ENCODE measurements at places on chromosomes 13 and 19.

DNA sequence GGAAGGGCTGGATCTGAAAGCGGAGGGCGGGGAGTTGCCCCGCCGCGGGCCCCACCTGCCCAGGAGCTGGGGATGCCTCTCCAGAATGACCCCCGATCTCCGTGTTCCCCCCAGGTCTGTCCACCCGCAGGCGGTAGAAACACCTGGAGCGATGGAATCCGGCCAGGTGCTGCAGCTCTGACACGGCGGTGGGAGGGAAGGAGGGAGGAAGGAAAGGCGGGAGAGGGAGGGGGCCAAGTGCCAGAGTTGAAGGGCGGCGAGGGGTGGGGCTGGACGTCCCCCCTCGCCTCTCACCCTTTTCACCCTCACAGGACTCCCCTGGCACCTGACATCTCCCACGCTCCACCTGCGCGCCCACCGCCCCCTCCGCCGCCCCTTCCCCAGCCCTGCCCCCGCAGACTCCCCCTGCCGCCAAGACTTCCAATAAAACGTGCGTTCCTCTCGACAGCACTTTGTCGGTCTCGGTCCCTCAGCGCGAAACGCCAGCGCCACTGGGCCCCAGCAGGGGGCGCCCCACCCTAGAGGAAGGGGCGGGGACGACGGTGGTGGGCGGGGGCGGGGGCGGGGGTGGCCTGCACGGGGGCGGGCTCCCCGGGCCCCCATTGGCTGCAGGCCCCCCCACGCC, 337 bp upstream of the FXYD7 start:
- DNase-seq = peak; percentile 25

- no peak for DNase-seq
These were observed 2358.5 kb upstream of the PCDH20 start for GRCh38 chr13:63774133-63774532.

- DNase-seq = peak; percentile 67
These were observed 10.4 kb downstream of the SBK2 start for GRCh38 chr19:55526216-55527196.

DNA sequence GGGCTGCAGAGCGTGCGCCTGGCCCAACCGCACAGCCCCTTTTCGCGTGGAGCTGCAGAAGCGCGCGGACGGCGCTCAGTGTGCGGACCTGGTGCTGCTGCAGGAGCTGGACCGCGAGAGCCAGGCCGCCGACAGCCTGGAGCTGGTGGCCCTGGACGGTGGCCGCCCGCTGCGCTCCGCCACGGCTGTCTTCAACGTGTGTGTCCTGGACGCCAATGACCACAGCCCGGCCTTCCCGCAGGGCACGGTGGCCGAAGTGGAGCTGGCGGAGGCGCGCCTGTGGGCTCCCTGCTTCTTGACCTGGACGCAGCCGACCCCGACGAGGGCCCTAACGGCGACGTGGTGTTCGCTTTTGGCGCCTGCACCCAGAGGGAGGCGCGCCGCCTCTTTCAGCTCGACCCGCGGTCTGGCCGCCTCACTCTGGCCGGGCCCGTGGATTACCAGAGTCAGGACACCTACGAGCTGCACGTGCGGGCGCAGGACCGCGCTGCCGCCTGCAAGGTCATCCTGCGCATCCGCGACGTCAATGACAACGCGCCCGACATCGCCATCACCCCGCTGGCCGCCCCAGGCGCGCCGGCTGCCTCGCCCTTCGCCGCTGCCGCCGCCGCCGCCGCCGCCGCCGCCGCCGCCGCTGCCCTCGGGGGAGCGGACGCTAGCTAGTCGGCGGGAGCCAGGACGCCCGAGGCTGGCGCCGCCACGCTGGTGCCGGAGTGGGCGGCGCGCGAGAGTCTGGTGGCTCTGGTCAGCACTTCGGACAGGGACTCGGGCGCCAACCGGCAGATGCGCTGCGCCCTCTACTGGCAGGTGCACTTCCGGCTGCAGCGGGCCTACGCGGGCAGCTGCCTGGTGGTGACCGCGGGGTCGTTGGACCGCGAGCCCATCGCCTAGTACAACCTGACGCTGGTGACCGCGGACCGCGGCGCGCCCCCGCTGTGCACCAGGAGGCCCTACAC, 172.2 kb downstream of the OLFM4 start:
- no peak for DNase-seq

- peak; percentile 34 for DNase-seq
These were observed 46.7 kb downstream of the GAS6 start for GRCh38 chr13:113816946-113817859.

- DNase-seq = no peak
These were observed 43.3 kb downstream of the LMO7 start for GRCh38 chr13:75679459-75679858.

GRCh38 chr13:30520571-30520970, 54.8 kb upstream of the HMGB1 start:
- peak; percentile 3 for DNase-seq

DNA sequence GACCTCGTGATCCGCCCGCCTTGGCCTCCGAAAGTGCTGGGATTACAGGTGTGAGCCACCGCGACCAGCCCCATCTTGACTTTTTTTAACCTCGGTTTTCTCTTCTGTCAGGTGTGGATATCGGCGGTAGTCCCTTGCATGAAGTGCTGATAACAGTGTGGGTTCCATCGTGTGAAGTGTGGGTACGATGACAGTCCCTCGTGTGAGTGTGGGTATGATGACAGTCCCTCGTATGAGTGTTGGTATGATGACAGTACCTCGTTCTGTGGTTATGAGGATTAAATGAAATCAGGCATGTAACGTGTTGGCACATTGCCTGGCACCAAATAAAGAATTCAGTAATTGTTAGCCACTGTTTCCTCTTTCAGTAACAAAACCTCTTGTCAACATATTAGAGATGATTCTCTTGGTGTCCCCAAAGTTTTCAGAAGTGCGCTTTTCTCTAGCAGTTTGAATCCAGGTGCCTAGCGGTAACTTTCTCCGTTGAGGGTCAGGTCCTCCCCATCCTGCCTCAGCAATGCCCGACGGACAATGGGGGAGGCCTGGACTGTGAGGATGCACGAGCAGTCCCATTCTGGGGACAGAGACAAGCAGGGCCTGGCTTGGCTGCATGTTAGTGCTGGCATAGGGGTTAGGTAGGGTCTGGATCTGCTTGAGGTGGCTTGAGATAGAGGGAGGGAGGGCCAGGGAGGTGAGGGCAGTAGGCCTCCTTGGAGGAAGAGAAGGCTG, 15.3 kb downstream of the GATAD2A start:
- DNase-seq = no peak

GRCh38 chr13:45713106-45713690, 11.1 kb downstream of the CBY2 start:
- DNase-seq = no peak

GRCh38 chr13:27972478-27972820, 3.3 kb upstream of the CDX2 start:
- DNase-seq = no peak

DNA sequence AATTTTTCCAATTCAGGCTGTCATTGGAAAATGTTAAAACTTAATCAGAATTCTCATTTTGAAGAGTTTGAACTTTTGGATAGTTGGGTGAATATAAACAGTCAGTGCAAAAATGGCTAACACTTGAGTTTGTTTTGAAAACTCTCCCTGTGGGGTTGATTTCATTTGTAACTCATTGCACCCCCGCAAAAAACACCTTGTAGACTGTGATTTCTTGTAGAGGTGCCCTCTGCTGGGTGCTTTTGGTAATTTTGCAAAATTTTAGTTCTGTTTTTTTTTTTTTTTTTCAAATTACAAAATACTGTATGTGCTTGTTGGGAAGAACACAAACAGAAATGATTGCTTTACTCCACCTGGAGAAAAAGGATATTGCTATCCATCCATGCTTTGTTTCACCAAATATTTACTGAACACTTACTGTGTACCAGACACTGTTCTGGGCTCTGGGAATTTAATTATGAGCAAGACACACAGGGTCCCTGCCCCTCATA, 28.2 kb upstream of the GPI start:
- DNase-seq = peak; percentile 45

DNA sequence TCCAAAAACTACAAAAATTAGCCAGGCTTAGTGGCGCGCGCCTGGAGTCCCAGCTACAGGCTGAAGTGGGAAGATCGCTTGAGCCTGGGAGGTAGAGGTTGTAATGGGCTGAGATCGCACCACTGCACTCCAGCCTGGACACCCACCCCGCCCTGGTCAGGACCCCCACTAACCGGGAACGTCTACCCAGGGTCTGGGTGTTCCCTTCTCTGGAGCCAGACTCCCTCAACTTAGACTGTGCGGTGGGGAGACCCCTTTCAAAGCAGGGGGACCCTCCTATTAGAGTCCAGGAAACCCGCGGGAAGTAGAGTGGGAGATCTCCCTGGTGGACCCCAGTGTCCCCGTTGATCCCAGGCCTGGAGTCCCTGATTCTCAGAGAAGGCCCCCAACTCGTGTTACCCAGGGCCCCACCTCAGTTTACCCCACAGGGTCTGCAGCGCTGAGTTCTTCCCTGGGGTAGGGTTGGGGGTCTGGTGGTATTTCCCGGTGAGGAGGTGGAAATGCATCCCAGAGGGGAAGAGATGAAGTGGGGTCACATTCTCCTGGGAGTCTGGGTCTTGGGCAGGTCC, 6.1 kb upstream of the ARRDC2 start:
- DNase-seq = no peak

GRCh38 chr13:74891610-74892009, 590.4 kb downstream of the TBC1D4 start:
- DNase-seq = peak; percentile 28

DNA sequence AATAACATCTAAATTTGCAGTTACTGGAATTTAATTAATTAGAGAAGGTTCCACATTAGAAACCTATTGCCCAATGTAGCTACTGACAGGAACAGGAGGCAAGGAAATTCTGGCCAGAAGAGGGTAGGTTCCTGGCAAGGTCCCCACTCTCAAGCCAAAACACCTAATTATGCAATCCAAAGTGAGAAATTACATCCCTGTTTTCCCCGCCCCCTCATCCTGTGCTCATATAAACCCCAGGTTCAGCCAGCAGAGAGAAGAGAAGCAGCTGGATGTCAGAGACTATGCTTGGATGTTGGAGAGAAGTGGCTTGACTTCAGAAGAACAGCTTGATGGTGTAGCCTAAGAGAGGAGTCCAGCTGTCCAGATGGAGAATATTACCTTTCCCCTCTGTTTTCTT, 951.3 kb upstream of the PRR20A start:
- DNase-seq = no peak
